Tibial artery (tissue), 4 donors: ENCODE measurements at places on chromosomes 3 and 15.

DNA sequence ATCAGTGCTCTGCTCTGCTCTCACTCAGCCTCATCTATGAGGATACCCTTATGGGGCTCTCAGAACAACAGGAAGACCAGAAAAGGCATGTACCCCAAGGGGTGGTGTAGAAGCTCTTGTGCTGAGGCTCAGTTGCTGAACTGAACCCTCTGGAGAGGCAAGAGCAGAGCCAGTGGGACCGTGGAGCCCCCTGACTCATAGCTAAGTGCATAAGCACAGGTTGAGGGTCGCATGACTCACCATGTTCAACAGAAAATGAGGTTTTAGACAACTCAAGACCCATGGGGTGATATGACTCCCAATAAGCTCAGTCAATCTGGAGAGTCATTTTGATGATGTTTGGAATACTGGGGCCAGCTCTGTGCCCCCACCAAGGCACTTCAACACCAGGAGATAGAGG lies 37.3 kb downstream of the CRYGS start:
- no peak overlapping the region for H3K27ac ChIP-seq
- no peak for DNase-seq
- H3K27me3 ChIP-seq = no peaks in the 10 kb centered on the region
- no peaks in the 10 kb centered on the region for H3K36me3 ChIP-seq
- H3K4me3 ChIP-seq = no peak overlapping the region

GRCh38 chr15:66293419-66294156 lies at the start of gene DIS3L:
Gene DIS3L (plus strand): TSS chr15:66293568. CDS start chr15:66293597, 29 bp downstream.
- H3K4me1 ChIP-seq = peaks cover 22% of the 10 kb centered on the region
- H3K27ac ChIP-seq = peak within 1 kb of the TSS; percentile 92
- peak; percentile 41 for DNase-seq
- H3K4me3 ChIP-seq = peak within 1 kb of the TSS; percentile 71

- no peaks in the 10 kb centered on the region for H3K27me3 ChIP-seq
- no peak overlapping the region for H3K27ac ChIP-seq
- no peaks in the 10 kb centered on the region for H3K4me1 ChIP-seq
These were observed 54.1 kb downstream of the TLE3 start for GRCh38 chr15:70043590-70043989.

DNA sequence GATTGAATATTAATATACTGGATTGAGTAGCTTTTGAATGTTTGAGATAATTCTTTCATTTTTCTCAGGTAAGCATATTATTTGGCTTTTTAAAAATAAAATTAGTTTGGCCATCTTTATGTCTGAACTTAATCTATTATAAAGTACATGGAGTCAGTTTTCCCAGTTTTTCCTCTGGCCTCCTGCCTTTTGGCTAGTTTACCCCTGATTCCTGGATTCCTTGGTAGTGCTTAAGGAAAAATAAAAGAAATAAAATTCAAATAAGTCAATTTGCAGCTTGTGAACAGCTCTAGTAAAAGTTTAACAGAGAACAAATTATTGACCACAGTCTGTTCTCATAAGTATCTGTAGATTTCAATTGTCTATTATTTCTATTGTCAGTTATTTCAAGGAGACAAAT lies 89.4 kb downstream of the COL6A6 start:
- no peak for DNase-seq
- no peak overlapping the region for H3K4me3 ChIP-seq
- H3K4me1 ChIP-seq = no peaks in the 10 kb centered on the region
- H3K36me3 ChIP-seq = no peaks in the 10 kb centered on the region
- no peaks in the 10 kb centered on the region for H3K27me3 ChIP-seq

- no peak overlapping the region for H3K4me3 ChIP-seq
- peaks cover 12% of the 10 kb centered on the region for H3K36me3 ChIP-seq
- no peaks in the 10 kb centered on the region for H3K27me3 ChIP-seq
- DNase-seq = no peak
- no peak overlapping the region for H3K27ac ChIP-seq
These were observed 33.6 kb downstream of the ZDHHC3 start for GRCh38 chr3:44942202-44942921.

DNA sequence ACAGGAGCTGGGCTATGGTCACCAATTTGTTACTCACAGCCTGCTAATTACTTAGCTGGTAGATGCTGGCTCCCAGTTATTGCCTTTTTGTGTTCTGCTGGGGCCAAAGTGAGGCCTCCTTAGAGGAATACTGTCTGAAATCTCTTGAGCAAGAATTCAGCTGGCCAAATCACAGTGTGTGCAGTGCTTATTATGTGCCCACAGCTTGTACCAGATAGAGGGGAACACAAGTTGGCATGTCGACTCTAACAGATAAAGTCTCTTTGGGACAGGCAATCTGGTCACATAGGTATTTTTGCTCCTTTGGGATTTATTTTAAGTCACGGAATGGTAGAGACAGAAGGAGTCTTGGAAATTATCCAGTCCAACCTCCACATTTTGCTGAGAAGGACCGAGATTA lies 6.3 kb upstream of the TMEM212 start:
- H3K27ac ChIP-seq = no peak overlapping the region
- no peak overlapping the region for H3K4me3 ChIP-seq
- no peak for DNase-seq
- no peaks in the 10 kb centered on the region for H3K36me3 ChIP-seq

DNA sequence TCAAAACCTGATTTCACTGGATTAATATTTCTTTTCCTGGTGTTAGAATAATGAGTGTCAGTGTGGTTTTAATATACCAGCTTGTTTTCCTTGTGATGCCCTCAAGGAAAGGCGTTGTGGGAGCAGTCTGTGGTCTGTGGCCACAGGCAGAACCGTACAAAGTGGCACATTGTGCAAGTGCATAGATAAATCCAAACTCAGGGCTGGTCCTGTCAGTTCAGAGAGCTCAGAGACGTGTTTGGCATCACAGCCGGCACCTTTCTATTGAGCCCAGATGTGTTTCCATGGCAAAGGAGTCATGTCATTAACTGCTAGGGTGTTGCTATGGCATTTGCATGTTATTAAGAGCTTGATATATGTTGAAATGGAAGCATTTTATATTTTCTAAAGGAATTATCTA lies 289.9 kb upstream of the RASGRP1 start:
- no peak for DNase-seq
- H3K4me3 ChIP-seq = no peak overlapping the region
- H3K27me3 ChIP-seq = no peaks in the 10 kb centered on the region
- H3K36me3 ChIP-seq = no peaks in the 10 kb centered on the region
- no peak overlapping the region for H3K27ac ChIP-seq
- no peaks in the 10 kb centered on the region for H3K4me1 ChIP-seq

DNA sequence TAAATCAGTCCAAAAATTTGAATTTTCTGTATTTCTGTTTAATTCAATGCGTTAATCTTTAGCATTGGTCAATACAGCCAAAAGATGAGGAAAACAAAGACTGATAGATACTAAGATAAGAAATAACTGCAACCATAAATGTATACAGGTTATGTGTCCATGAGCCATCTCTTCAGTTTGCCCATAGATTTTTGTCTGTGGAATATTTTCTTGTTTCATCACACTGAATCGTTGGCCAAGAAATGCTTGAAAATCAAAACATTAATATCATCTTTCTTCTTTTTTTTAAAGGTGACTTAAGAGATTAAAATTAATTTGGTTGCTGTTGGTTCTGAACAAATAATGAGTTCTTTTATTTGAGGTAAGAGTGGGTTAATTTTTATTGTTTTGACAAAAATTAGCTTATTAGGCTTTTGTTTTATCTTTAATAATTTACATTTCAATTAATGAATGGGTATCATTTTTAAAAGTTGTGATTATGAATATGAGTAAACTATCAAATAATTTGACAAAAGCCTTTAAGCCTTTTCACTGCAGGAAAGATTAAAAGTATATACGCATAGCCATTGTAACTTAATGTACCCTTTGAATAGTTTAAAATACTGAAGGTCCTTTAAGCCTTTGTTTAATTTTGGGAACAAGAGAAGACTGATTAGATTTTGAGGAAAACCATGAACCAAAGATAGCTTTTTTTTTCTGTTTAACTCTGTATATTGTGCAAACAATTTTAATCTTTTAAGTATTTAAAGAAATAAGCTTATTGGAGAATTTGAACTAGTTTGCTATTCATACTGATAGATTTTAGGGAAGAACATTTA lies 14.7 kb upstream of the CHD2 start:
- peak overlapping the region; percentile 100 for H3K27ac ChIP-seq
- DNase-seq = no peak
- H3K4me3 ChIP-seq = peak overlapping the region; percentile 69
- no peaks in the 10 kb centered on the region for H3K27me3 ChIP-seq
- peaks cover 31% of the 10 kb centered on the region for H3K36me3 ChIP-seq
- peaks cover 30% of the 10 kb centered on the region for H3K4me1 ChIP-seq

DNA sequence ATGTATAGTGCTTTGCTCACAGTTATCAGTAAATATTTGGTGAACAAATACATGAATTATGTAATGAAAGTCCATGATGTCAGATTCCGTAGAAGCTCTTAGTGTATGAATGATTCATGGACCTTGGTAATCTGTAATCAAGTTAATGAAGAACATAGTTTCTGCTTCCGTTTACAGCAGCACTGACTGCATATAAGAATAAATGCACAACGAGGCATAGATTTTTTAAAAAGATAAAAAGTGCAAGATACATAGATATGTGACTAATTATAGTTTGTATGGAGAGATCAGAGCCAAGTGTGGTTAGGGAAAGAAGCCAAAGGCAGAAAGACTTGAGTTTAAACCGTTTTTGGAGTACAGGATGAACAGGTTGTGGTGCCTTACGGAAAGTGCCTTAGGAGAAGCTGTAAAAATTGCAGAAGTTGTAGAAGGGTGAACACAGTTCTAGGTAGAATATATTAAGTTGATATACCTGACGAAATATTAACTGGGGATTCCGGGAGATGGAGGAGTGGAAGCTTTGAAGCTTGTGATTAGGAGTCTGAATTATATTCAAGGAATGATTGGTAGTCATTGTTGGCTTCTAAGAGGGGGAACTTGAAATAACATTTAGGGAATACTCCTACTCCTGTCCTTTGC lies 293.1 kb downstream of the NLGN1 start:
- H3K27ac ChIP-seq = no peak overlapping the region
- no peak for DNase-seq
- no peaks in the 10 kb centered on the region for H3K36me3 ChIP-seq
- no peak overlapping the region for H3K4me3 ChIP-seq

- H3K4me3 ChIP-seq = no peak overlapping the region
- no peak overlapping the region for H3K27ac ChIP-seq
- H3K36me3 ChIP-seq = no peaks in the 10 kb centered on the region
- DNase-seq = peak; percentile 55
- H3K27me3 ChIP-seq = no peaks in the 10 kb centered on the region
These were observed 72.5 kb upstream of the HERC1 start for GRCh38 chr15:63906266-63906584.

- no peaks in the 10 kb centered on the region for H3K36me3 ChIP-seq
- H3K4me1 ChIP-seq = no peaks in the 10 kb centered on the region
- H3K27me3 ChIP-seq = no peaks in the 10 kb centered on the region
- H3K4me3 ChIP-seq = no peak overlapping the region
- peak; percentile 49 for DNase-seq
These were observed 166.5 kb downstream of the USP13 start for GRCh38 chr3:179819379-179819778.

- DNase-seq = no peak
- H3K27me3 ChIP-seq = no peaks in the 10 kb centered on the region
These were observed 87.5 kb upstream of the CADPS start for GRCh38 chr3:62962714-62963113.

- H3K36me3 ChIP-seq = peaks cover 54% of the 10 kb centered on the region
- no peak for DNase-seq
- H3K27ac ChIP-seq = peak overlapping the region; percentile 53
- no peaks in the 10 kb centered on the region for H3K4me1 ChIP-seq
- H3K27me3 ChIP-seq = no peaks in the 10 kb centered on the region
These were observed 31.0 kb downstream of the PLXNA1 start for GRCh38 chr3:127013758-127014535.

- H3K27ac ChIP-seq = no peak overlapping the region
- DNase-seq = no peak
- no peaks in the 10 kb centered on the region for H3K36me3 ChIP-seq
- no peaks in the 10 kb centered on the region for H3K4me1 ChIP-seq
- H3K4me3 ChIP-seq = no peak overlapping the region
These were observed 84.2 kb downstream of the NEDD4 start for GRCh38 chr15:55909036-55909811.

GRCh38 chr3:166993015-166993630 lies 387.0 kb downstream of the ZBBX start:
- no peak overlapping the region for H3K4me3 ChIP-seq
- no peaks in the 10 kb centered on the region for H3K27me3 ChIP-seq
- DNase-seq = no peak
- no peaks in the 10 kb centered on the region for H3K36me3 ChIP-seq
- H3K27ac ChIP-seq = no peak overlapping the region

DNA sequence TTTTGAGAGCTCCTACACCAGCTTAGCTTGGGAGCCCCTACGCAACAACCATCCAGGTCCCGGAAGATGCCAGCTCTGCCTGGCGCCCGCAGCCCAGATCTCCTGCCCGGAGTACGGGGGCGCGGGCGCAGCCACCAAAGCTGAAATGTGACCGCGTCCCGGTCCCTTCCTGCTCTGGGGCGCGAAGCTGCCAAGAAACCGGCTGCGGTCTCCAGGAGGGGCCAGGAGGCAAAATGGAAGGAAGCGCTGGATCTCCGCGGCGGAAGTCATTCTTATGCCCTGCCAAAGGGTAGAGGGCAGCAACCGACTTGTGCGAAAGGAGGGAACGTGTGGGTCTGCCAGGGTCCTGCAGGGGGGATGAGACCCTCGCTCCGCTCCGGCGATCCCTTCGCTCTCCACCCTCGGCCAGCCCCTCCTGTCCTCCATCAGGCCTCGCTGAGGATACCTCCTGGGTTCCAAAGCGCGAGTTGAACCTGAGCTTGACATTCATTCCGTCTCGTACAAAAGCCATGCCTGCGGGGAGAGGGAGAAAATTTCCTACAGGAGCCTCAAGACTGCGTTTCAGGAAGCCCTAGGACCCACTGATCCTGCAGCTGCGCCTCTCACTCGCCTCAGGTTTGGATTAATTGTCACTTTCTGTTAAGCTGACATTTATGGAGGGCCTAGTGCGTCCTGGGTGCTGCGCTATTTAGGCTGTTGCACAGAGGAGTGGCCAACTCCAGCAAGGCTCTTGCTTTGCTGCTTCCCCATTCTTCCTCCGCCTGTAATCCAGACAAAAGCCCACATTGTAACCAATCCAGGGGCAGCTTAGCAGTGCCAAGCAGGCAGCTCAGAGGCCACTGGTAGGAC lies 98.3 kb upstream of the VGLL3 start:
- peak; percentile 87 for DNase-seq
- no peaks in the 10 kb centered on the region for H3K4me1 ChIP-seq
- peak overlapping the region; percentile 65 for H3K4me3 ChIP-seq
- H3K27ac ChIP-seq = peak overlapping the region; percentile 90
- no peaks in the 10 kb centered on the region for H3K36me3 ChIP-seq

DNA sequence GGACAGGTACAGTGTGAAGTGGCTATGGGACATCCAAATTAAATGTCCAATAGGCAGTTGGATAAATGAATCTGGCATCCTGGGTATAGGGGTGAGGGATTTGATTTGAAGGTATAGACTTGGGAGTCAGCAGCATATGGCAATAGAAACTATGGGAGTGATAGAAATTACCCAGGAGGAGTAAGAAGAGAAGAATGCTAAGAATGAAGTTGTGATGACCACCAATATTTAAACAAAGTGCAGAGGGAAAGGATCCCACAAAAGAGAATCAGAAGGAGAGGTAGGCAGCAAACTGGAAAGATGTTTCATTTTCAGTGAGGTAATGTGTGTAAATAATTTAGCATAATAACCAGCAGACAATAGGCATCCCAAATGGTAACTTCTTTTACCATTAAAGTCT lies 13.8 kb upstream of the MSL2 start:
- H3K4me1 ChIP-seq = no peaks in the 10 kb centered on the region
- DNase-seq = no peak
- no peak overlapping the region for H3K27ac ChIP-seq
- H3K27me3 ChIP-seq = peaks cover 11% of the 10 kb centered on the region

- H3K27me3 ChIP-seq = no peaks in the 10 kb centered on the region
- no peak for DNase-seq
- H3K27ac ChIP-seq = no peak overlapping the region
- no peaks in the 10 kb centered on the region for H3K36me3 ChIP-seq
- no peaks in the 10 kb centered on the region for H3K4me1 ChIP-seq
- no peak overlapping the region for H3K4me3 ChIP-seq
These were observed 102.1 kb upstream of the ARPP21 start for GRCh38 chr3:35537265-35537664.
